Body of pancreas (tissue), 4 donors: ENCODE measurements at places on chromosomes 5 and 9.

DNA sequence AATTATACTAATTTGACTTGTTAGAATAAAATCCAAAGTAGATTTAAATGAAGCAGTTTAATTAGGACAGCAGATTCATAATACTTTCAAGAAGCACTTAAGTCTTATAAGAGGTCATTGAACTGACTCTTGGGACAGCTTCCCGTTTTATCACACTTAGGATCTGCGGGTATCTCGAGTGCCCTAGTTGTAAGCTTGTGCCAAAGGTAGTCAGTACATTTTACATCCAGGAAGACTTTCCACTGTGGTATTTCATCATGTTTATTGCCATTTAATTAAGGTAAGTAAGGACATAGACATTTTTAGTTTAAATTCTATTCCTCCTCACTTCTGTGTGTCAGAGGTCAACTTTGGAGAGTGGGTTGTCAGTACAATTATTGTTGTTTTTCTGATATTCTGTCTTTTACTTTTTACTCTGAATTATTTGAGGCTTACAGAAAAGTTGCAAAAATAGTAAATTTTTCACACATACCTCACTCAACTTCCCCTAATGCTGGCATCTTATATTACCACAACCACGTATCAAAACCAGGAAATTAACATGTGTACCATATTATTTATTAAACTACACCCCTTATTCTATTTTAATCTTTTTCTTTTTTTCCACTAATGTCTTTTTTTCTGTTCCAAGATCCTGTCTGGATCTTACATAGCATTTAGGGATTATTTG, 7.5 kb upstream of the ZNF367 start:
- no peak overlapping the region for H3K27ac ChIP-seq
- no peak overlapping the region for H3K4me3 ChIP-seq
- peaks cover 8% of the 10 kb centered on the region for H3K4me1 ChIP-seq
- no peaks in the 10 kb centered on the region for H3K36me3 ChIP-seq

- H3K27me3 ChIP-seq: no peaks in the 10 kb centered on the region
- H3K4me3 ChIP-seq: no peak overlapping the region
- no peak for DNase-seq
- peaks cover 7% of the 10 kb centered on the region for H3K4me1 ChIP-seq
These were observed 7.3 kb downstream of the PKD2L2 start for GRCh38 chr5:137896560-137896959.

DNA sequence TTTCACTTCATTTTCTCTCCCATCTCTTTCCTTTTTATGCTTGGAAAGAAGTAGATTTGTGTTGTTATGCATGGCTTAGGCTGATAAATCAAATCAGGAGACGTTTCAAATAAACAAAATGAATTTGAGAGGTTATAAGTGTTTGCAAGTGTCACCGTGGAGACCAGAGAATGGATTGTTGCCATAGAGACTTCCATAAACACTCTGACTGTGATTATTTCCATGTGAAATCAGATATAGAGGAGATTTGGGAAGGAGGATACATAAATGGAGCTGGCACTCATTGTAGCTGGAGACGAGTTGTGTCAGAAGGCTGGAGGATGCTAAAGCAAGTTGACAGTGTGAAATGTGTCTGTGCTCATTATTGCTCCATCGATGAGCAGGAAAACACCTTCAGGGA, 84.2 kb upstream of the PCSK1 start:
- no peak for DNase-seq
- H3K27ac ChIP-seq: no peak overlapping the region
- no peak overlapping the region for H3K4me3 ChIP-seq
- H3K27me3 ChIP-seq: no peaks in the 10 kb centered on the region
- no peaks in the 10 kb centered on the region for H3K36me3 ChIP-seq
- no peaks in the 10 kb centered on the region for H3K4me1 ChIP-seq

GRCh38 chr5:54634089-54634488, 116.5 kb downstream of the SNX18 start:
- H3K4me3 ChIP-seq: no peak overlapping the region
- DNase-seq: no peak
- no peaks in the 10 kb centered on the region for H3K4me1 ChIP-seq
- H3K27me3 ChIP-seq: no peaks in the 10 kb centered on the region
- no peaks in the 10 kb centered on the region for H3K36me3 ChIP-seq
- no peak overlapping the region for H3K27ac ChIP-seq

DNA sequence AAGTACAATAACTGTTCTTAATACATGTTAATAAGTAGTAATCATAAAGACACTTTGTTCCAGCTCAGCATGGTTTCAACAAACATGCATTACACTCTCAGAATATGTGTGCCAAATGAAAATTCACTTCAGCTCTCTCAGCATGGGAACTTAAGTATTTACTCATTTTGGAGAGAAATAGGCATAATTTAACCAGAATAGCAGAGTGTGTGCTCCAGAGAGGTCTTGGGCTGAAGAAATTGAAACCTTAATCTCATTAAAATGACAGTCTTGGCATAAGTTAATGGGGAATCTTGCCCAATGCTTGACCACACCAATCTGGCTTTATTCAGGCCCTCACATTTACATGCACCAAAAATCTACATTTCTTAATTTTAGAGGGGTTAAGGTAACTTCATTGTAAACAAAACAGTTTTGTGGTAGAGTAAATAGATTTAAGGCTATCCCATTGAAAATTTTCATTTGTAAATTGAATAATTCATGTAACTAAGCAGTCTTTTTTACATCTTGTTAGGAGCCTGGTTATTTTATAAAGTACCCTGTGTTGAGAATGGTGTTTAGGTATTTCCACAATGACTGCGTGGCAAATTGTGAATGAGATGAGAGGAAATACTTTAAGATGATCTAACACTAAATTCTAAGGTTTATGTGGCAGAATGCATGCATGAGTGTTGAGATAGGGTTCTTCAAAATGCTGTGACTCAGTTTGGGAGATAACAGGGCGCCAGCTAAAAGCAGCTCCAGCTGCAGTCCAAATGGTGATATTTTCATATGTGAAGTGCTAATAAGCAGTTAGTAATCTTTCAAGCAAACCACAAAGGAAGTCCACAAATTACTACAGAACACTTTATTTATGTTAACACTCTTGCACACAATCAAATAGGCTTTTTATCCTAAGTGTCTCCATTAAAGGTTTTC, 11.3 kb upstream of the LOX start:
- DNase-seq: no peak
- H3K4me3 ChIP-seq: no peak overlapping the region
- no peaks in the 10 kb centered on the region for H3K36me3 ChIP-seq
- H3K27ac ChIP-seq: no peak overlapping the region
- no peaks in the 10 kb centered on the region for H3K27me3 ChIP-seq

DNA sequence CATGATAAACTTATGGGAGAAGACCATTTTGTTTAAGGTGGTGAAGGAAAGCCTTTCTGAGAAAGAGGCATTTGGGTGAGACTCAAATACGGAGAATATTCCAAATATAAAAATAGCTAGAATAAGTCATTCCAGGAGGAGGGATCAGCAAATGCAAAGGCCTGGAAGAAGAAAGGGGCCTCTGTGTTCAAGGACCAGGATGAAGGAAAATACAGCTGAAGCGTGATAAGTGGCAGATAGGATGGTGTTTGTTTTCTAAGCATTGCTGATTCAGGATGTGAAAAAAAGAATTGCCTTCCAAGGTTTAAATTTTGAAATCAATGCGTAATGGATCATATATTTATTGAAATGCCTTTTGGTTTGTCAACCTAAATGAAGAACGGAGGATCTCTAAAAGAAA, 59.4 kb upstream of the CAST start:
- H3K36me3 ChIP-seq: no peaks in the 10 kb centered on the region
- no peaks in the 10 kb centered on the region for H3K27me3 ChIP-seq
- no peak overlapping the region for H3K27ac ChIP-seq
- H3K4me3 ChIP-seq: no peak overlapping the region
- no peak for DNase-seq
